HepG2 (cell line): ENCODE measurements at places on chromosomes 7 and 10. TPM values are rescaled to one million over a fixed set of nuclear protein-coding genes. Genes with fewer than 3 reads are reported as not detected.
A peak's percentile ranks its signal among the peaks of the same experiment; 100 is the strongest.

SLC13A4 gene
- total RNA-seq, result not detected in 2 replicates

HMX3 gene
- total RNA-seq, result not detected in 2 replicates

- DNase-seq, result no peak
Measured at GRCh38 chr10:36946598-36946997, 178.8 kb upstream of the ANKRD30A start.

GRCh38 chr7:109049366-109049765 lies 479.7 kb downstream of the DNAJB9 start:
- DNase-seq, result no peak

DNA sequence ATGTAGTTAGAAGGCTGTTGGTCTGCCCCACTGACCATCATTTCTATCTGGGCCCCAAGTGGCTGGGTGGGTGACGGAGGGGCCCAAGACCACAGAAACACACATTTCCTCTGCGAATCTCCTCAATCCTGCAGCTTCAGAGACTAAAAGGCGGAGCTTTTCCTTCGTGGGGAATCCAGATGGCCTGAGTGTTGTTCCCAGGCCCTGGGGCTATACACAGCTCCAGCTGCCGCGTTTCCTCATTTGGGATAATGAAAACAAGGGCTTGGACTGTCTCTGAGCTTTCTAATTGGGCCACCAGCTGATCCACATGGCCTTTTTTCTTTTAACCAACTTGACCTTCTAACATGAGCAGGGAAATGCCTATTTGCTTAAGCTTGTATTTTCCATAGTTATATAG lies 339.9 kb downstream of the CXCL12 start:
- no peak for DNase-seq

GRCh38 chr7:71553306-71553705 lies 421.4 kb downstream of the GALNT17 start:
- DNase-seq, result no peak

- DNase-seq, result peak; percentile 60
Measured at GRCh38 chr7:37920849-37921805, 687 bp downstream of the EPDR1 start.

- DNase-seq, result peak; percentile 80
Measured at GRCh38 chr10:100969187-100970075, at the start of gene SEMA4G. SEMA4G (plus strand) TSS chr10:100969504; CDS start chr10:100972913, 3,409 bp downstream.

DNA sequence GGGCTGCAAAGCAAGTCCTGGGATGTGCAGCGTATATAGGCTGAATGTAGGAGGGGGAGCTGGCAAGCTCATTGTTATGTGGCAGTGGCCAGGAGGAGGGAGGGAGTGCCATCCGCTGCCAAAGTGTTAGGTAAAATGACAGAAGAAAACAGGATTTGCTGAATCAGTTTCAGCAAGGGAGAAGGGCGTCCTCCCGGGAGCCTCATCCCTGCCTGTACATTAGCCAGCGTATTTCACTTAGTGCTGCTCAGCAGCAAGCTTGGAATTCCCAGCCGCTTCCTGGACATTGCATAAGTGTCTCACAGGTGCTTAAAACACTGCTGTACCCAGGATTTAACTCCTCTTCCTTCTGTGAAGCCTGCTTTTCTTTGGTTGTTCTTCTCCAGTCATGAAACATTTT lies 2.5 kb downstream of the NIPSNAP2 start:
- DNase-seq, result no peak

- no peak for DNase-seq
Measured at GRCh38 chr7:157816086-157816485, 479.3 kb downstream of the DNAJB6 start.

GRCh38 chr10:99685597-99685967 lies 26.3 kb downstream of the ENTPD7 start:
- DNase-seq, result no peak
